Activated T-helper 1 cell treated with anti-CD3 and anti-CD28 coated beads, Interleukin-12 subunit alpha, Interleukin-12 subunit beta, Interleukin-2, Interleukin-4 antibody, amounts not matched to agents 30 ng/mL and 10 ng/mL and 1 ng/mL, durations not matched to agents 14 hours and 24 hours and 36 hours (primary cell): ENCODE measurements at places on chromosomes 5 and 9. TPM values are rescaled to one million over a fixed set of nuclear protein-coding genes. Genes with fewer than 3 reads are reported as not detected.

C5orf47 gene
- total RNA-seq: not detected in 2 replicates

GMCL2 gene
- not detected in 2 replicates for total RNA-seq

CDC25C gene
- total RNA-seq: 5.3 and 5.6 TPM in 2 replicates

SNX2 gene
- 30.5 and 35.0 TPM in 2 replicates for total RNA-seq

C1QTNF3 gene
- 1.2 and 1.8 TPM in 2 replicates for total RNA-seq

FST gene
- total RNA-seq: 0.17 and 0.31 TPM in 2 replicates

DAPK1 gene
- total RNA-seq: 2.0 and 2.8 TPM in 2 replicates

SLC24A2 gene
- not detected in 2 replicates for total RNA-seq

ATOX1 gene
- total RNA-seq: 72.5 and 83.7 TPM in 2 replicates

OR13C4 gene
- total RNA-seq: not detected in 2 replicates

IFNA4 gene
- not detected in 2 replicates for total RNA-seq

OBP2B gene
- not detected in 2 replicates for total RNA-seq

PIP5KL1 gene
- total RNA-seq: 1.1 and 1.2 TPM in 2 replicates

GRM6 gene
- total RNA-seq: not detected in 2 replicates

IGFBPL1 gene
- total RNA-seq: not detected in 2 replicates

HMGXB3 gene
- 49.1 and 49.9 TPM in 2 replicates for total RNA-seq

IFNA21 gene
- total RNA-seq: not detected in 2 replicates

DCANP1 gene
- total RNA-seq: not detected in 2 replicates

FBN2 gene
- not detected in 2 replicates for total RNA-seq

NIPSNAP3A gene
- 8.3 and 9.2 TPM in 2 replicates for total RNA-seq

CCDC187 gene
- total RNA-seq: not detected in 2 replicates

FAM221B gene
- not detected in 2 replicates for total RNA-seq

TUSC1 gene
- total RNA-seq: 0.47 and 0.62 TPM in 2 replicates

LVRN gene
- total RNA-seq: not detected in 2 replicates

MYOT gene
- not detected in 2 replicates for total RNA-seq

RBM18 gene
- 29.9 and 31.5 TPM in 2 replicates for total RNA-seq

RIC1 gene
- 20.9 and 22.3 TPM in 2 replicates for total RNA-seq

OTP gene
- not detected in 2 replicates for total RNA-seq

C5orf58 gene
- total RNA-seq: not detected in 2 replicates

DOCK8 gene
- total RNA-seq: 120 and 122 TPM in 2 replicates

TTC16 gene
- 0.10 TPM in 1 of 2 replicates, not detected in the other for total RNA-seq

FGF10 gene
- total RNA-seq: not detected in 2 replicates

CD14 gene
- total RNA-seq: 0.29 and 0.62 TPM in 2 replicates

SPINK13 gene
- total RNA-seq: not detected in 2 replicates

MAST4 gene
- 18.4 and 19.0 TPM in 2 replicates for total RNA-seq

ANKRD20A1 gene
- 0.59 and 1.9 TPM in 2 replicates for total RNA-seq

OGN gene
- total RNA-seq: not detected in 2 replicates

ANKRD18B gene
- 1.2 and 3.5 TPM in 2 replicates for total RNA-seq

PLK2 gene
- 37.4 and 39.1 TPM in 2 replicates for total RNA-seq

PRR16 gene
- not detected in 2 replicates for total RNA-seq

NXNL2 gene
- total RNA-seq: not detected in 2 replicates

ANKRD31 gene
- total RNA-seq: 0.36 and 0.37 TPM in 2 replicates

PCDHB13 gene
- not detected in 2 replicates for total RNA-seq

PCDHB14 gene
- total RNA-seq: not detected in 2 replicates

PLCXD3 gene
- total RNA-seq: not detected in 2 replicates

NPM1 gene
- 2,729 and 2,809 TPM in 2 replicates for total RNA-seq

PCDHB11 gene
- total RNA-seq: not detected in 2 replicates

SLC1A1 gene
- total RNA-seq: 0.05 TPM in 1 of 2 replicates, not detected in the other

SPEF2 gene
- 4.5 and 4.6 TPM in 2 replicates for total RNA-seq

RORB gene
- 0.05 TPM in 1 of 2 replicates, not detected in the other for total RNA-seq

BNIP1 gene
- 22.6 and 25.3 TPM in 2 replicates for total RNA-seq

TIGD6 gene
- 2.4 TPM in 2 replicates for total RNA-seq

ANKRD34B gene
- total RNA-seq: not detected in 2 replicates

TCF7 gene
- 76.3 and 77.2 TPM in 2 replicates for total RNA-seq

IL3 gene
- 94.6 and 98.5 TPM in 2 replicates for total RNA-seq

TLN1 gene
- total RNA-seq: 229 and 230 TPM in 2 replicates
